ENCODE measurements at places on chromosomes 16 and 17.

- peaks cover 18% of the 10 kb centered on the region for H3K4me1 ChIP-seq
- peaks cover 14% of the 10 kb centered on the region for H3K36me3 ChIP-seq
- DNase-seq, result no peak
Measured at GRCh38 chr17:19313746-19314651, 48.5 kb downstream of the B9D1 start.

DNA sequence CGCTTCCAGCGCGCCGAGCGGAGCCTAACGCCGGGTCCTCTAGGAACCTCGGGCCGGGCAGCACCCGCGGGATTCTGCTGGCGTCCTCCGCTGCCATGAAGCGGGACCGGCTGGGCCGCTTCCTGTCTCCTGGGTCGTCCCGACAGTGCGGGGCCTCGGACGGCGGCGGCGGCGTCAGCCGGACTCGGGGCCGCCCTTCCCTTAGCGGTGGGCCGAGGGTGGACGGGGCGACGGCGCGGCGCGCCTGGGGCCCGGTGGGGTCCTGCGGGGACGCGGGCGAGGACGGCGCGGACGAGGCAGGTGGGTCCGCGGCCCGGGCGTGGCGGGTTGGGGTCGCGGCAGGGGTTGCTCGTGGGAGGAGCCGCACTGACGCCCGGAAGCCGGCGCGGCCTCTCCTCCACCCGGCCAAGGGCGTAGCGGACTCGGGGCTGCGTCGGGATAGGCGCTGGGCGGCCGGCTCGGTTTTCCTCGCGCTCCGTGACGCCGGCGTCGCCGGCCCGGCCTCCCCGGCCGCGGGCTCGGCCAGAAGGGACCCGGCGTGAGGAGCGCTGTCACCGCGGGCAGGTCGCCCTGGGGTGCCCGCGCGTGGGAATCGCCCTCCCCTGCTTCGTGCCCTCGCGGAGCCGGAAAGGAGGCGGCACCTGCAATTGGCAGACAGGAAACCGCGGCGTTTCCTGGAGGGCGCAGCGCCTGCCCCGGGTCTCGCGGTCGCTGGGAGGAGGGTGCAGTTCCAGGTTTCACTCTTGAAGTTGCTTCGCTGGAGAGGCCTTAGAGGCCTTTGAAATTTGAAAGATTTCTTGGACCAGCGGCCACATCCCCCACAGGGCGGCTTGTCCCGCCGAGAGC is 432 bp downstream of the ZNF276 start:
- H3K27me3 ChIP-seq, result no peaks in the 10 kb centered on the region
- DNase-seq, result no peak
- H3K4me1 ChIP-seq, result peaks cover 13% of the 10 kb centered on the region
- peaks cover 30% of the 10 kb centered on the region for H3K36me3 ChIP-seq
- peak overlapping the region; percentile 91 for H3K4me3 ChIP-seq

GRCh38 chr16:15960124-15960971 is 10.9 kb downstream of the ABCC1 start:
- H3K36me3 ChIP-seq, result no peaks in the 10 kb centered on the region
- H3K27ac ChIP-seq, result no peak overlapping the region
- H3K27me3 ChIP-seq, result no peaks in the 10 kb centered on the region
- H3K4me3 ChIP-seq, result no peak overlapping the region
- H3K4me1 ChIP-seq, result peaks cover 12% of the 10 kb centered on the region

DNA sequence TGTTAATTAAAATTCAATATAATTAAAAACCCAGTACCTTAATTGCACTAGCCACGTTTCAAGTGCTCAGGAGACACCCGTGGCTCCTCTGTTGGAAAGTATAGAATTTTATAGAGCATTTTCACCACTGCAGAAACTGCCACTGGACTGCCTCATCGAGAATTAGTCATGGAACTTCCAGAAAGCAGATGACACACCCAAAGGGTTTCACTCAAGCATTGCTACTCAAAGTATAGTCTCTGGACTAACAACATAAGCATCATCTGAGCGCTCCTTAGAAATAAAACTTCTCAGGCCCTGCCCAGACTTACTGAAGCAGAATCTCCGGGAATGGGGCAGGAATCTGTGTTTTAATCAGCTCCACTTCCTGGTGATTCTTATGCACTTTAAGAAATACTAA is 63.5 kb upstream of the GPR139 start:
- DNase-seq, result no peak
- H3K36me3 ChIP-seq, result no peaks in the 10 kb centered on the region
- H3K27ac ChIP-seq, result no peak overlapping the region
- H3K4me1 ChIP-seq, result peaks cover 2% of the 10 kb centered on the region
- H3K27me3 ChIP-seq, result no peaks in the 10 kb centered on the region

- no peaks in the 10 kb centered on the region for H3K27me3 ChIP-seq
- no peak for DNase-seq
- peaks cover 3% of the 10 kb centered on the region for H3K4me1 ChIP-seq
- no peak overlapping the region for H3K4me3 ChIP-seq
- H3K27ac ChIP-seq, result no peak overlapping the region
Measured at GRCh38 chr17:73795730-73796129, 151.5 kb upstream of the SDK2 start.

- peaks cover 2% of the 10 kb centered on the region for H3K4me1 ChIP-seq
- H3K36me3 ChIP-seq, result no peaks in the 10 kb centered on the region
- no peak overlapping the region for H3K27ac ChIP-seq
- no peak for DNase-seq
- no peak overlapping the region for H3K4me3 ChIP-seq
- H3K27me3 ChIP-seq, result no peaks in the 10 kb centered on the region
Measured at GRCh38 chr16:48138543-48138942, 17.2 kb downstream of the ABCC12 start.

DNA sequence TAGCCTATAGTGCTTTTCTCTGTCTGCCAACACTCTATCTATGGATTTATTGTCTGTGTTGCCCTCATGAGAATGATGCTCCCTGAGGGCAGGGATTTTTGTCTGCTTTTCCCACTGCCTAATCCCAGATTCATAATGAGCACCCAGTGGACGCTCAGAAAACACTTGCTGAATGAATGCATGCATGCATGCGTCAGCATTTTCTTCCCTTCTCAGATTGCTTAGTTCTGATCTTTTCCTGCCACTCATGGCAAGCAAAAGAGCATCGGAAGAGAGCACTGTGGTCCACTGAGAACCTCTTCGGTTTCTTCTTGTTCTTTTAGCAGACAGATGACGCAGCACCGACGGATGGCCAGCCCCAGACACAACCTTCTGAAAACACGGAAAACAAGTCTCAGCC is 246.8 kb downstream of the RBFOX1 start:
- H3K4me1 ChIP-seq, result no peaks in the 10 kb centered on the region
- no peak for DNase-seq
- no peak overlapping the region for H3K27ac ChIP-seq
- H3K36me3 ChIP-seq, result no peaks in the 10 kb centered on the region
- no peak overlapping the region for H3K4me3 ChIP-seq
- no peaks in the 10 kb centered on the region for H3K27me3 ChIP-seq

- H3K36me3 ChIP-seq, result no peaks in the 10 kb centered on the region
- no peak for DNase-seq
- no peak overlapping the region for H3K4me3 ChIP-seq
- H3K27ac ChIP-seq, result no peak overlapping the region
Measured at GRCh38 chr17:78889531-78889930, 13.5 kb downstream of the CEP295NL start.

GRCh38 chr17:32876417-32877163 is at the start of gene MYO1D:
Gene MYO1D, minus strand, starts transcription at chr17:32877124. Its CDS starts 252 bp downstream, at chr17:32876872.
- peaks cover 51% of the 10 kb centered on the region for H3K27me3 ChIP-seq
- no peaks in the 10 kb centered on the region for H3K36me3 ChIP-seq
- no peak within 1 kb of the TSS for H3K27ac ChIP-seq
- H3K4me3 ChIP-seq, result peak within 1 kb of the TSS; percentile 62
- DNase-seq, result peak; percentile 41

GRCh38 chr16:2982402-2982801 is 2.2 kb upstream of the PKMYT1 start:
- H3K27ac ChIP-seq, result no peak overlapping the region
- no peak for DNase-seq
- H3K27me3 ChIP-seq, result peaks cover 31% of the 10 kb centered on the region
- no peak overlapping the region for H3K4me3 ChIP-seq
- peaks cover 14% of the 10 kb centered on the region for H3K4me1 ChIP-seq

- H3K36me3 ChIP-seq, result no peaks in the 10 kb centered on the region
- H3K27ac ChIP-seq, result no peak overlapping the region
- H3K4me1 ChIP-seq, result no peaks in the 10 kb centered on the region
Measured at GRCh38 chr17:33154869-33155455, 138.1 kb downstream of the ASIC2 start.

DNA sequence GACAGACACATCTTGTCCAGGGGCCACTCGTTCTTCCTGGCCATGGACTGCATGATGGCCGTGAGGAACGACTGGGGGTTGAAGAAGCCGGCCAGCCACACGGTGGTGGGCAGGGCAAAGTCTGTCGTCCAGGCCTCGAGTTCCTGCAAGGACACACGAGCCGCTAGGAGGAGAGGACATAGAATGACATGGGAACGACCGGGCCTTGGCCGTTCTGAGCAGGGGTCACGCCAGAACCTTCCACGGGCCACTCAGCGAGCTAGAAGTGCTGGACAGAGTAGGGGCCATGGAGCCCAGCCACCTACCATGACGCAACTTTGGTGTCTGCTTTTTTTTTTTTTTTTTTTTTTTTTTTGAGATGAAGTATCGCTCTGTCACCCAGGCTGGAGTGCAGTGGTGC is 47.0 kb downstream of the PGS1 start:
- peaks cover 11% of the 10 kb centered on the region for H3K4me1 ChIP-seq
- DNase-seq, result no peak
- no peak overlapping the region for H3K27ac ChIP-seq
- no peak overlapping the region for H3K4me3 ChIP-seq
- H3K27me3 ChIP-seq, result no peaks in the 10 kb centered on the region

DNA sequence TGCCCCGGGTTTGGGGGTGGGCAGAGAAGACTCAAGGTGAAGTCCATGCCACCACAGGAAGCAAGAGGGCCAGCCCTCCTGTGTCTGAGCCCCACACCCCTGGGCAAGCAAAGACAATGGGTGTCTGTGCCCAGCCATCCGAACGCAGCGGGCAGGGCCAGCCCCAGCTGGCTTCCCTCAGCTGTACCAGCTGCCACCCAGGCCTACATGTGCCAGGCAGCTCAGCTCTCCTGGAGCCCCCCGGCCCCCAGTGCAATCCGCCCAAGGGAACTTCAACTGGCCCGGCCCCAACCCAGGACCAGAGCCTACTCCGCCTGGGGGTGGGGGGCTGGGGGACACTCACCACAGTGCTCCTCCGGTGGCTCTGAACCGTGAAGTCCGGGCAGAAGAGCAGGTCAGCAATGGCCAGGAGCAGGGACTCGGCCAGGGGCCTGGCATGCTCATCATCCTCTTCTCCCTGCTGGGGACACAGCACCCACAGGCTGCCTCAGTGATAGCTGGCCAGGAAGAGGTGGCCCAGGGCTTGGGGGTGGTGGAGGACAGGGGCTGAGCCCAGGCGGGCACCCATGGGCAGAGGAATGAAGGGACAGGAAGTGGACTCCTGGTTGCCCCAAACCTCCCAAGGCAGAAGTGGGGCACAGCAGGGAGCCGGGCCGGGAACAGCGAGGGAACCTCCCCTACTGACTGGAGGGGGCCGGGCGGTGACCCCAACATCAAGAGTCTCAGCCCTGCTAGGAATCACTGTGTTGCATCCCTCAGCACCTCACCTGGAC is 9.8 kb downstream of the HID1 start:
- H3K27ac ChIP-seq, result no peak overlapping the region
- DNase-seq, result no peak
- H3K36me3 ChIP-seq, result no peaks in the 10 kb centered on the region

- no peak overlapping the region for H3K4me3 ChIP-seq
- H3K4me1 ChIP-seq, result no peaks in the 10 kb centered on the region
- H3K36me3 ChIP-seq, result no peaks in the 10 kb centered on the region
Measured at GRCh38 chr17:71527311-71527710, 593.5 kb upstream of the SOX9 start.

DNA sequence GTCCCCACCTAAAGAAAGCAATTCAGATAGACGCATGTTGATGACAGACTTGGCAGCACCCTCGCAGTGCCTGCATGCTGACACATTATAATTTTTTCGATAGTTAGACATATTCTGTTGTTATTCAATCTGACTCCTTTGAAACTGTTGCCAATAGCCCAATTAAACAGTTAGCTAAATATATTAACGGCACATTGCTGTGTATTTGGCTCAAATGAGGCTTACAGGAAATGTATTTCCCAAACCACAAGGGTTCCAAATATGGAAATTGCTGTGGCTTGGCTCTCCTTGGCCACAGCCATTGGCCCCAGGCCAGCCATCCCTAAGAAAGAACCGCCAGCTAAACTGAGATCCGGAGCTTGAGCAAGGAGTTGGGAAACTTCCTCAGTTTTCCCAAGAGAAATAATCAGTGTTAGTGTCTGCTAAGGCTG is 31.1 kb downstream of the C16orf82 start:
- no peaks in the 10 kb centered on the region for H3K36me3 ChIP-seq
- H3K27ac ChIP-seq, result no peak overlapping the region
- H3K4me3 ChIP-seq, result no peak overlapping the region

- no peak for DNase-seq
- H3K36me3 ChIP-seq, result peaks cover 97% of the 10 kb centered on the region
- no peak overlapping the region for H3K4me3 ChIP-seq
- H3K27ac ChIP-seq, result no peak overlapping the region
- H3K27me3 ChIP-seq, result no peaks in the 10 kb centered on the region
Measured at GRCh38 chr17:8458128-8458527, 22.4 kb downstream of the NDEL1 start.

DNA sequence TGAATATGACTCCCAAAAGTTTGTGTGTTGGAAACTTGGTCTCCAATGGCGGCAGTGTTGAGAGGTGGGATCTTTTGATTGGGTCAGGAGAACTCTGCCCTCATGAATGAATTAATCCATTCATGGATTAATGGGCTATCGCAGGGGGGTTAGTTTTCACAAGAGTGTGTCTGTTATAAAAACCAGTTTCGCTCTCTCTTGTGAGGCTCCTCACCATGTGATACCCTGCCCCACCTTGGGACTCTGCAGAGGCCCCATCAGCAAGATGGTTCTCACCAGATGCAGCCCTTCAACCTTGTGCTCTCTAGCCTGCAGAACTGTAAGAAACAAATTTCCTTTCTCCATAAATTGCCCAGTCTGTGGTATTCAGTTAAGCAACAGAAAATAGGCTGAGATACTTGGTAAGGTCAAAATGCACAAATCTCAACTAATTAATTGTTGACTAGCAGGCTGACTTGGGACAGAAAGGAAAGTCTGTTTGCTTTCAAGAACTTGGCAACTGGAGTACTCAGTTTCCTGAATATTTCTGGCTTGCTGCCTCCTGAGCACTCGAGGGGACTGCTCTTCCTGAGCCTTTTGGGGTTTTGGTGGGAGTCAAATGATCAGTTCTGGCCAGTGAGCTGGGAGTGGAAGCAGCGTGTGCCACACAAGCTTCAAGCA is 13.8 kb upstream of the CCL17 start:
- H3K4me1 ChIP-seq, result peaks cover 6% of the 10 kb centered on the region
- H3K4me3 ChIP-seq, result no peak overlapping the region
- H3K27me3 ChIP-seq, result no peaks in the 10 kb centered on the region
- no peaks in the 10 kb centered on the region for H3K36me3 ChIP-seq
